CD4-positive, alpha-beta T cell treated with Interleukin-15 for 4 hours (primary cell): ENCODE measurements at places on chromosomes 7 and 10.

- no peak for DNase-seq
Measured at GRCh38 chr10:61023053-61023452, 79.1 kb upstream of the RHOBTB1 start.

- no peak for DNase-seq
Measured at GRCh38 chr10:75137533-75138438, 26.3 kb downstream of the SAMD8 start.

- DNase-seq: no peak
Measured at GRCh38 chr7:92205987-92206386, 27.0 kb upstream of the LRRD1 start.

GRCh38 chr10:68560943-68561864 lies 1.1 kb downstream of the TET1 start:
- DNase-seq: no peak

- peak; percentile 21 for DNase-seq
Measured at GRCh38 chr7:149873970-149874643, 338 bp downstream of the ATP6V0E2 start.

GRCh38 chr7:74253331-74253730 lies 868 bp downstream of the RFC2 start:
- no peak for DNase-seq

GRCh38 chr7:87920578-87920977 lies 13.5 kb upstream of the ADAM22 start:
- DNase-seq: no peak

DNA sequence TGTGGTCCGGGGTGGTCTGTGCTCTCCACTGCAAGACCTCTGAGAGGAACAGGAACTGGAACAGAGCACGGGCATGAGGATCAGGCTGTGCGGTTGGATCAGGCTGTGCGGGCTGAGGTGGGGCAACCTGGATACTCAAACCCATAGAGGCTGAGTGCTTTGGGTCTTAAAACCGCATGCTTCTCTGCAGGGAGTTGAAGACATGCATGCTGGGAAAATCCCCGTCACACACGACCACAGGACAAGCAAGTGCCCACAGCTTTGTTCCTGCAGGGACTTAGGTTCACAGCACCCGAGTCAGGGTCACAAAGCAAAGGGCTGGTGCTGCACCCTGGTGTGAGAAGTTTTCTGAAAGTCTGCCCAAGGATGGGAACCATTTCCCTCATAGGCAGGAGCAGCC lies 221.2 kb downstream of the ZMYND11 start:
- no peak for DNase-seq

GRCh38 chr10:33533612-33534011 lies 199.1 kb upstream of the NRP1 start:
- no peak for DNase-seq

- DNase-seq: no peak
Measured at GRCh38 chr7:19939746-19940145, 166.3 kb upstream of the TMEM196 start.

GRCh38 chr7:75028299-75028698 lies 45.3 kb downstream of the RCC1L start:
- no peak for DNase-seq

DNA sequence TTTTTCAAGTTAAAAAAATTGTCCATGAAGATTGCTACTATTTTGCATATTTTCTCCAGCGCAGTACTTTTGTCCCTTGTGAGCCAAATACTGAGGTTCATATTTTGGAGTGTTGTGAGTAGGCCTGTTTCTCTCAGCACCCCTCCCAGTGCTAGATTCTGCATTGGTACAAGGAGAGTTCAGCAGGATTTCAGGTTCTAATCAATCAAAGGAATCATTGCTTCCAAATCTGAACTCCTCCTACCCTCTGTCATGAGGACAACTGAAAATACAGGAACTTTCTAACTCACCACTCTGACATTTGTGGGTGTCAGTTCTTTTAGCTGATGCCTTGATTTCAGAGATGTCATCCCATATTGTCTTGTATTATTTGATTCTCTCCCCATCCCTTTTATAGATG lies 299.9 kb downstream of the FZD1 start:
- DNase-seq: no peak

DNA sequence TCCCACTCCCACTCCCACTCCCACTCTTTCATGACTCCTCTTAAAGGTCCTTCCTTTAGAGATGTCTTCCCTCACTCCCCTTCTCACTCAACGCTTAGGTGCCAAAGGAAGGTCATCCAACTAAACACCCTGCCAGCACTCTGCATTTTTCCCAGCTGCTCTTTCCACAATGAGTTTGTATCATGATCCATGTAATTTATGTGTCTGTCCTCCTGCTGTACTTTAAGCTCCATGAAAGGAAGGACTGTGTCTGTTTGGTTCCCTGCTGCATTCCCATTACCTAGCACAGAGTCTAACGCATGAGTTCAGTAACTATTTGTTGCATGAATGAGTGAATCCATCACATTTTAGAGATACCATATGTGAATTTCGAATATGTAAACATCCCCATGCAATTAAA lies 252.7 kb downstream of the KIF20B start:
- no peak for DNase-seq

DNA sequence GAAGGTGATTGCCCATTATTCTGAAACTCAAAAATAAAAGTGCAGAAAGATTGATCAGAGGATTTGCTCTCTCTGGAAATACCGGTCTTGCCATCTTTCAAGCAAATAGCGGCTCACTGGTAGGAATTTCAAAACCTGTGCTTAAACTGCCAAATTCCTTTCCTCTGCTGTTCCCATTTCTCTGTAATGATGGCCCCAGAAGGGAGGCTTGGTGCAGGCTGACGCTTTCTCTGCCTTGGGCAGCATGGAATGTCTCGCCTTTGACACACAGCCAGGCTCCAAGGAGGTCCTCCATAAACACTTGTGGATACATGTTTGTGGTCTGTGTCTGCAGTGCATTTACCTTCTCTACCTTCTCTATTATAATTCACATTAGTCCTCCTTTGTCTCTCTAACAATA lies 146.8 kb downstream of the HIBADH start:
- no peak for DNase-seq

- no peak for DNase-seq
Measured at GRCh38 chr7:70614237-70615045, 517.5 kb upstream of the GALNT17 start.

DNA sequence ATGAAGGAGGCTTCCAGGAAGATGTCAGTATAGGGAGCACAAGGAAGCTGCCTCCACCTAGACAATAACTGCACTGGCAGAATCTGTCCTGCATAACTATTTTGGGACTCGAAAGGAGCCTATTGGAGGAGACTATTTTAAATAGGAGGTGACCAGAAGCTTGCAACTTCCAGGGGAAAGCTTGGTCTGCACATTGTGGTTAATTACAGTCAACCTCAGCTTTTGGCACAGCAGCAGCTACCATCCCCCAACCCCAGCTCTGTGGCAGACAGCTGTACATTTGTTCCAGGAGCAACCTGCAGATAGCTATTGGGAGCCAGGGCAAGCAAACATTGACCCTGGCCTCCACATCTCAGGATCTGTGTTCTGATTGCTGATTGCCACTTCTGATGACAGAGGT lies 46.3 kb upstream of the NANOS1 start:
- no peak for DNase-seq

GRCh38 chr7:134724606-134725005 lies 54.8 kb upstream of the CALD1 start:
- no peak for DNase-seq

DNA sequence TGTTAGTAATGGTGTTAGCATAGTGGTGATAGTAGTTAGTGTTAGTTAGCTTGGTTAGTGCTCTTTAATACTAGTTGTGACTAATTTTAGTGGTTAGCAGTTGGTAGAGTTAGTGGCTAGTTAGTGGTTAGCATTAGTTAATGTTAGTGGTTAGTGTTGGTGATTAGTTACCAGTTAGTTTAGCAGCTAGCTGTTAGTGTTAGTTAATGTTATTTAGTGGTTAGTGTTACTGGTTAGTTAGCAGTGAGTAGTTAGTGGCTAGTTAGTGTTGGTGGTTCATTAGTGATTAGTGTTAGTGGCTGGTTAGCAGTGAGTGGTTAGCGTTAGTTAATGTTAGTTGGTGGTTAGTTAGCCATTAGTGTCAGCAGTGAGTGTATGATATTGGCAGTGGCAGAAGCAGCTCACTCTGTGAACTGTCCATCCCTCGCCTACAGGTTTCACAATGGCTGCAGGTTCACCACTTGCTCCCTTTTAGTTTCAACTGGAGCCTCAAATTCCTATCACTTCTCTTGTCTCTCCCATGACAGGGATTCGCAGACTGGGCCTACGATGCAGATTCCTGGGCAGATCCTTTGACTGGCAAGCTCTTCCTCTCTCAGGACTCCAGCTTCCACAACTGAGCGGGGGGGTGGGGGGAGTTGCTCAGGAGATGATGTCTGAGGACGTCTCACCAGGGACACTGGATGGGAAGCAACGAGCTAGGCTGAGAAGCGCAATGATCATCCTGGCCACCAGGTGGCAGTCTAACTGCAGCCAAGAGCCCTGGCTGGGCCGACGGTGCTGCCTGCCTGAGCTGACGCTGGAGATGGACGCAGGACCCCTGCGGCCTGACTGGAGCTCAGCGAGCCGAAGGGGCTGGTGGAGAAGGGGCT lies 19.5 kb downstream of the GHRHR start:
- DNase-seq: peak; percentile 62

DNA sequence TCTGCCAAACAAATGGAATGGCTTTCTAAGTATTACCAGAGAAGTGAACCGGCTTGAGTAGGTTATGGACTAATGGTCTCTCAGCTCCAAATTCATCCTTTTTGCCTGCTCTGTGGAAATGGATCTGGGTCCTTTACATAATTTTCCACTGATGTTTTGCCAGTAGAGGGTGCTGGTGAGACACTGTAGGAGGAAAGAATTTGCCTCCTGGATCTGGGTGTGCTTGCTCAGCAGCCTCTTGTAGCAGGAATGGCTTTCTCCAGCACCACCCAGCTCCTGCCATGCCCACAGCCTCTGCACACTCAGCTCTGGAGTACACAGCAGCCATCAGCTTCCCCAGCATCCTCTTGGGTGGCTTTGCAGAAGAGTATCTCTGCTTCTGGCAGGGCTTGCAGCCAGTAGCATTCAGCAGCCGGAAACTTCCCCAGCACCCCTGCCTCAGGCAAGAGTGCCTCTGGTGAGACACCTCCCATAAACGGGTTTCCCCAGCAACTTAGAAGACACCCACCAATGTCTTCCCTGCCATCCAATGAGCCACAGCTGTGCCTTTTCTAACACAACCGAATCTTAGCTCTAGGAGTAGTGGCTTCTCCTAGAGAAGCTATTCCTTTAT lies 235.0 kb upstream of the PLPP4 start:
- no peak for DNase-seq

- no peak for DNase-seq
Measured at GRCh38 chr10:21150166-21150565, 253.1 kb upstream of the NEBL start.

- DNase-seq: no peak
Measured at GRCh38 chr7:158663428-158663741, 41.2 kb downstream of the NCAPG2 start.

DNA sequence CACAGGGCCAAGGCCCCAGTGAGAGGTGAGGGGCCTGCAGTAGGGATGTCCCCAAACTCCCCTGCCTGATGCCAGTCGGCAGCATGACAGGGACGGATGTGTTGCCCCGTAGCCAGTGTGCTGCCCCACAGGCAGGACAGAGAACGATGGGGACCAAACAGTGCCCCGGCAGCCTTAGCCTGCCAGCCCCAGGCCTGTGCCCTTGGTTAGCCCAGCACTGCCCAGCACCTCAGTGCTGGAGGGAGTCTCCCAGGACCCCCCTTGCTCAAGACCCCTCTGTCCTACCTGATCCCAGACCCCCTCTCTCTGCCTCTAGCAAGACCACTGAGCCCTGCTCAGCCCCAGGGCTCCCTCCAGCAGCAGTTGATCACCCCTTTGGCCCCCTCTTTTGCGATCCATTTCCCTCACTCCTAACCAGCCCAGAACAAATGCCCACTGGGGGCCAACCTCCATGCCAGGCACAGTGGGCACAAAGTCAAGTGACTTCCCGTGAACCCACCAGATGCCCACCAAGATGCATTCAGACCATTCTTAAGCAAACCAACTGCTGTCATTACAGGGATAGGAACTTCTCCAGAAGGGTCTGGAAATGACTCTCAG lies 34.0 kb downstream of the OAT start:
- no peak for DNase-seq

- no peak for DNase-seq
Measured at GRCh38 chr7:92360387-92360786, 86.9 kb upstream of the GATAD1 start.

GRCh38 chr7:149720372-149721083 lies 52.9 kb downstream of the ZNF467 start:
- DNase-seq: no peak

DNA sequence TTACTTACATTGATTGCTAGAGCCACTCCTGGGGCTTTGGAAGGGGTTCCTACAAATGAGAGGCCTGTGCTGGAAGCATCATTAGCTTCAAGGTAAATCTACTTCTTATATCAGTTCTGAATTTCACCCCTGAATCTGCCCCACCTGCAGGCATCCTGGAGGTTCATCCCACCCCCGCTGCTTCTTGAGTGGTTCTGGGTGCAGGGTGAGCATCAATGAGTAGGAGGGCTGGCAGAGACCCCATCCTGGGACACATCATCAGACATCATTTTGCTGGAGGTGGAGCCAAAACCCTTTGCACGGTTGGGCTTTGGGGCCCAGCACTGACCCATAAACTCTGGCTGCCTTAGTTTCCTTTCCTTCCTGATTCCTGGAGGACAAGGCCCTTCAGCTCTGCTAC lies 143.7 kb downstream of the PTPN20 start:
- no peak for DNase-seq

- DNase-seq: no peak
Measured at GRCh38 chr7:11128498-11128897, 154.8 kb downstream of the PHF14 start.

DNA sequence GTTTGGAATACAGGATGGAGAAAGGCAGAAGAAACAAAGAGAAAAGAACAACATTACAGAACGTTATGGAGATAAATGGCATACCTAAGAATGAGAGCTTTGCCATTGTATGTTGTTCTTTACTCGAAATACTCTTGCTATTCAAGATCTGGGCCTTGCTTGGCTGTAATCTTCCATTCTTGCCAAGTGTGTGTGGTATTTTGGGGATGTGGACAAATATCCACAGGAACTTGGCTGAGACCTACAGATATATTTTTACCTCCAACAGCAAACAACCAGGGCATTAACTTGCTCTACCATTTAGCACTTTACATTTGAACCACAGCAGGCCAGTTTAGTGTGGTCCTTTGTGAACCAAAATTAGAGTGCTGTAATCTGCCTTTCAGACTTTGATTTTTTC lies 76.3 kb downstream of the DKK1 start:
- no peak for DNase-seq

GRCh38 chr10:680146-680545 lies 9.3 kb downstream of the DIP2C start:
- no peak for DNase-seq

- no peak for DNase-seq
Measured at GRCh38 chr7:39091774-39092173, 114.1 kb downstream of the POU6F2 start.

- DNase-seq: no peak
Measured at GRCh38 chr7:143415742-143416397, 7.2 kb upstream of the EPHA1 start.

GRCh38 chr7:155782466-155782865 lies 29.8 kb downstream of the SHH start:
- DNase-seq: no peak
